NAMALWA (cell line): ENCODE measurements at places on chromosomes 1 and 21.

GRCh38 chr1:8951231-8951630 is 5.6 kb downstream of the CA6 start:
- no peak for DNase-seq

GRCh38 chr1:31959521-31960340 is 21.6 kb upstream of the PTP4A2 start:
- DNase-seq, result no peak

DNA sequence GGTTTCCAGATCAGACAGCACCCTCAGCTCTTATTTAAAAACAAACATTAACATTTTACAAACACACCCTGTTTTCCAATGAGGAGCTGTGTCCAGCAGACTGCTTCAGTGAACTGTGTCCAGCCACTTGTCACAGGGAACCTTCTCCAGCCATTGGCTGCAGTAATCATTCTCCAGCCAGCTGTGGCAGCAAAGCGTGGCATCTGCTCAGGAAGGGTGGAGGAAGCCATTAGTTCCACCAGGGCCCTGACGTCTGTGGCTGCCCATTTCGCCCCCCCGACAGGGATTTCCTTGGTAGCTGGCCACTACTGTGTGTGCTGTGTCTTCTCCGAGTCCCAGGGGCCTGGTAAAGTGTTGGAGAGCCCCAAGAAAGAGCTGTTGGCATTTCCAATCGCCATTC is 62.9 kb upstream of the SELENON start:
- DNase-seq, result no peak

DNA sequence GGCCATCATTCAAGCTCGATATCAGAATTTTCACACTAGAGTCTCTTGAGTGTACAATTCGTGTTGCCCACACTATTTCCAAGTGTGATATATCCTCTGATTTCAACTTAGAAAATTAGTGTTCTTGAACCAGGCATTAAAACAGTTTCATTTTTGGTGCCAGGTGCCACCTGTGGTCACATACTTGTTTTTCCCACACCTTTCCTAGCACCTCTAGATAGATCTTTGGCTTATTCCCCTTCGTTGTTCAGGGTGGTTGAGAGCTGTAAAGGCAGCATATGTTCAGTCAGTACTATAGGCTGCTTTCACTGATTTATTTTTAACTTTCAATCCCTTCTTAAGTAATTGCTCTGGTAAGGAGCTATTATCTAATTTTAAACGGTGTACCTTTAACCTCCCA is 131.1 kb downstream of the NEK7 start:
- DNase-seq, result no peak

- no peak for DNase-seq
These were observed 183.5 kb upstream of the DPYD start for GRCh38 chr1:98104289-98104688.

DNA sequence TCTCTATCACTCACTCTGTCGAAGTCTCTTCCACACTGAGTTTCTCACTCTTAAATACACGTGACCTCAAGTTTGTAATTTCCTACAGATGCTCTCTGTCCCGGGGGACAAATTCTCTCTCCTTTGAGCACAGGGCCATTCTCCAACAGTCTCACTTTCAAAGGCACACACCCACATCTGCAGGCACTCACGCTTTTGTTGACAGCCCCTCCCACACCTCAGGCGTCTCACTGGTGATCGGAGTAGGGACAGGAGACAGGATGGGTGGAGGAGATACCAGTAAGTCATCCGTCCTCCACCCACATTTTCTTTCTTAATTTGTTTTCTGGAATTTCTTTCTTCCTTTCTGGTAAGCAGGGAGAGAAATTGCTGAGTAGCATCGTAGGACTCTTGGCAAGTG is 40.6 kb upstream of the GREM2 start:
- no peak for DNase-seq

DNA sequence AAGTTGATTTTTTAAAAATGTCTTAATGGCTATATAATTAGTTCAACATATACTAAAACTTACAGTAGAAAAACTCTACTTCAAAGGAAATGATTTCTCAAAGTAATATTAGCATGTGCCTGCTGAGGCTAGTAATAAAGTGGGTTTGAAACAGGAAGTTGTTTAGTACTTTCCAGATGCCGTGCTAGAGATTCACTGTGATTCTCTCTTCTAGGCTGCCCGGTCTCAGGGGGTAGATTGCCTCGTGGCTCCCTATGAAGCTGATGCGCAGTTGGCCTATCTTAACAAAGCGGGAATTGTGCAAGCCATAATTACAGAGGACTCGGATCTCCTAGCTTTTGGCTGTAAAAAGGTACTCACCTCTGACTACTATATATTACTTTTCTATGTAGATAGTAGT is 9.1 kb downstream of the EXO1 start:
- no peak for DNase-seq

DNA sequence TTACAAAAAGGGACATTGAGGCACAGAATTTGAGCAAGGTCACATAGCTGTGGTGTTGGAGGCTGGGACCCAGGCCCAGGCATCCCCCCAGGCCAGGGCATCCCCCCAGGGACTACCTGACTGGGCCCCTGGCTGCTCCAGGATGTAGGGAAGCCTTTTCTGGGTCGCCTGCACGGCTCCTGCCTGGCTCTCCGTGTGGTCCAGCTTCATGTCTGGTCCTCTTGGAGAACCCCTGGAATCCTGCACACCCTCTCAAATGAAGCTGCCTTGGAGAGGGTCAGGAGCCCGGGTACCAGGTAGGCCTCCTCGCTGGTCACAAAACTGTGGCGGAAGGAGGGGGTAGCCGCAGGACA is 919 bp upstream of the CELSR2 start:
- no peak for DNase-seq

GRCh38 chr1:226337276-226337875 is 28.4 kb upstream of the LIN9 start:
- no peak for DNase-seq

DNA sequence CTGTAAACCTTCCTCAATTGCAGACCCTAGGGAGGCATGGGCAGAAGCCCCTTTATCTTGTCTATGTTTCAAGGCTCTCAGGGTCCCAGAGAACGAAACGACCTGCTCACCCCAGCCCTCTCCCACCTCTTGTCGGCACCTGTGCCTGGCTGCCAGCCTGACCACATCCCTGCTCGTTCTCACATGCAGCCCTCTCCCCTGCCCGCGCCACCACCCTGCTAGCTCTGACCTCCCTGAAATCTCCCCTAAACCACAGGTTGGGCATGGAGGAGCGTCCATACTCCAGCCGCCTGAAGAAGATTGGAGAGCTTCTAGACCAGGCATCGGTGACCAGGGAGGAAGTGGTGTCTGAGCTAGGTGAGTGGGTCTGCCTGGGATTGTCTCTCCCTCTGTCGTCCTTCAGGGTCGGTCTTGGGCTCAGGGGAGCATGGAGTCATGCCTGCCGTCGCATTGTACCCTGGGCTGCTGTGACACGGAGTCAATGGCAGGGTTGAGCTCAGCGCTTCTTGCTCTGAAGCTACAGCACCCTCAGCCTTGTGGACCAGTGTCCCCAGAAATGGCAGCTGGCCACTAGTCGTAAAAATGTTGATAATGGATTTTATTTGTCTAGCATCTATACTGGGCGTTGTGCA is 3.6 kb downstream of the ADPRS start:
- no peak for DNase-seq

- peak; percentile 14 for DNase-seq
These were observed 2.4 kb downstream of the LRP8 start for GRCh38 chr1:53325326-53326087.

GRCh38 chr1:4087530-4088420 is 187.7 kb upstream of the C1orf174 start:
- DNase-seq, result no peak

DNA sequence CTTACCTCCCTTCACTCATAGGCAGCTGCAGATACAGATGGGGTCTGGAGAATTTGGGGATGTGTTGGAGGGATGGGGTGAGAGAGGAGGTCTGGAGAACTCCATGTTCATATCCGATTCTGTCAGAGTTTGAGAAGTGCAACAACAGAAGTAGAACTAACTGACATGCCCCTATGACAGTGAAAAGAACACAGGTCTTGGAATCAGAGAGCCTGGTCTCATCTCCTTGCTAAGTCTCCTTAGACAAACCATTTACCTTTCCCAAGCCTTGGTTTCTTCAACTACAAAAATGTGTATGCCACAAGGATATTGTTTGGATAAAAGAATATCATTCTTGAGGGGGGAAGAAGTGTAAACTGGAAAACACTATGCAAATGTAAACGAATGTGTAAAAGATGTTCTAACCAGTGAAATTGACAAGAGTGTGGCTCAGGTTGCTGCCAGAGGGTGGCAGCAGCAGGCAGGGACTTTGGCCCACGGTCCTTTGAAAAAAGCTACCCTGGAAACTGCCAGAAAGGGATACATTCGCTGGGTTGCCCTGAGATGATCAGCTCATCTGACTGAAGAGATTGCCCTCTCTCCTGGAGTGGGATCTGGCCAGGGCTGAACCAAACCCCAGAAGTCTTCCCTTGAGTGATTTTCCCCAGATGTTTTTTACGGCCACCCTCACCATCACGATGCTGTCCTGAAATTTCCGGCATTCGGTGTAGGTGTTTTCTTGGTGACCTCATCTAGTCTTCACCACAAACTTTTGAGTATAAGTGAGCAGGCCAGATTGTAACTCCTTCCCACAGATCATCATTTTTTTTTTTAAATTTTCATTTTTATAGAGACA is 17.0 kb upstream of the CD2 start:
- DNase-seq, result peak; percentile 60

DNA sequence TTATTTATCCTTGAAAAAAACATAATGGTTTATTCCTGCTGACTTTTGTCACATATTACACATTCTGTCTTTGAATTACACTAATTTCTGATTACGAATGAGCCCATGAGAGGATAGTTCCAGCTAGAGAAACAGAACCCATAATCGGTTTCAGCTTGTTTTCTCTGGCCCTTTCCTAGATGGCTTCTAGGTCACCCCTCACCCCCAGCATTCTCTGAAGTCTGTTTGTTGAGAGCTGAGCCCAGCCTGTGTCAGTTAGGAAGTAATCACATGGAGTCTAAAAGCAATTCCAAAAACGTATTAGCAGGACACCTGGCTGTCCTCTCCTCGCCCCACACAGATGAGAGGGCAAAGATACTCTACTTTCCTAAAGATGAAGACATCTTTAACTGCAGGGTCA is 48.9 kb downstream of the KIAA1614 start:
- DNase-seq, result no peak

- peak; percentile 60 for DNase-seq
These were observed 12.1 kb upstream of the DIPK1A start for GRCh38 chr1:92973203-92973897.

- DNase-seq, result no peak
These were observed 26.6 kb upstream of the DNM3 start for GRCh38 chr1:171814692-171815091.

GRCh38 chr1:181152892-181153633 is 64.6 kb downstream of the IER5 start:
- peak; percentile 94 for DNase-seq

DNA sequence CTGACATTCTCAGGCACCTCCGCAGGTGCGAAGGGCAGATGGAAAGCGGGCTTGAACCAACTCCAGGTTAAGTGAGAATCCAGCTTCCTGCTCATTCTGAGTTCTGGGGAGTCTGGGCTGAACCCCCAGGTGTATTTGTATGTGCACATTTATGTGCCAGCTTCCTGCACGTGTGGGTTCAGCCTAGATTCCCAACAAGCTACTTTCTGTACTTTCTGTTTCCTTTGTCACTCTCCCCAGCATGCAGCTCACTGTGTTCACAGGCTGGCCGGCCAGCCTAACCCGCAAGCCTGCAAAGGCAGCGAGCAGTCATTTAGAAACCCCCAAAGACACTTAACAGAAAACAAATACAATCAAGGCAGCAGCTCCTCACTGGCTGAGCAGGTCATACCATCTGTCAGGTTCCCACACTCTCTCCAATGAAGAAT is 1.3 kb upstream of the IL19 start:
- peak; percentile 34 for DNase-seq

DNA sequence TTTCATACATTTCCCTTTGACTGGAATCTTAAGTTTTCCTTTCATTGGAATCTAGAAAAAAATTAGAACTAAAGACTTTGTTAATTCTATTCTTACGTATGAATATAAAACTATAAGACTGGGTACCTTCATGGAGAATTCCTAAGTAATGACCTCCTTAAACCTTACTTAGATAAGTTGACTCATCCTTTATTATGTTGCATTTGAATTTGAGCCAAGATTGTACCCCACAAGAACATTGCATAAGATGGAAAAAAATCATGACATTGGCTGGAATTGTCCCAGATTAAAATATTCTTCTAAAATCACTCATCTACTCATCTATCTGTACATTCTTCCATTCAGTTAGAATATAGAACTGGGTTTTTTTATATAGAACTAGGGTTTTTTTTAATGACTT is 137.4 kb downstream of the C1orf21 start:
- no peak for DNase-seq

GRCh38 chr1:36161641-36162531 is 5.9 kb downstream of the MAP7D1 start:
- DNase-seq, result peak; percentile 84

DNA sequence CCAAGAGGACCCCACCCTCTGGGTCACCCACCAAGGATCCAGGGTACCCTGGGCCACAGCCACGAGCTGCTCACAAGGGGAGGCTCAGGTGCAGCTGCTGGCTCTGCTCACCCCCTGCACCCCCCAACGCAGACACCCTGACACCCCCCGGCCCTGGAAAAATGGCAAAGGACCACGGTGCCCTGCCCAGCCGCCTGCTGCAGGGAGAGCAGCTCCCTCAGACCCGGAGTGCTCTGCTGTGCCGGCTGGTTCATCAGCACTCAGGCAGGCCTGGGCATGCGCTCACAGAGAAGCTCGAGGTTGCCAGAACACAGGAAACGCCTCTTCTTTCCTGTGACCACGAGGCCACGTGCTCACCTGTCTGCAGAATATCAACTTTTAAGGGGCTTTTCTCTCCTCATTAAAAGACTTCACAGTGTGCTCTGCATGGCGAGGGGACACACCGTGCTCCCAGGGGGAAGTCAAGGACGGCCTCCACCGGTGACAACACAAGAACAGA is 4.3 kb upstream of the C1QTNF12 start:
- DNase-seq, result no peak

- DNase-seq, result no peak
These were observed at the start of gene NES for GRCh38 chr1:156676820-156677615. Gene NES, minus strand, starts transcription at chr1:156677407. Its CDS starts 143 bp downstream, at chr1:156677264.

GRCh38 chr1:55331351-55331750 is 116.2 kb upstream of the USP24 start:
- no peak for DNase-seq

- no peak for DNase-seq
These were observed at the start of gene SLFNL1 for GRCh38 chr1:41021526-41022308. Gene SLFNL1, minus strand, starts transcription at chr1:41021725. Its CDS starts 1,065 bp downstream, at chr1:41020660.

DNA sequence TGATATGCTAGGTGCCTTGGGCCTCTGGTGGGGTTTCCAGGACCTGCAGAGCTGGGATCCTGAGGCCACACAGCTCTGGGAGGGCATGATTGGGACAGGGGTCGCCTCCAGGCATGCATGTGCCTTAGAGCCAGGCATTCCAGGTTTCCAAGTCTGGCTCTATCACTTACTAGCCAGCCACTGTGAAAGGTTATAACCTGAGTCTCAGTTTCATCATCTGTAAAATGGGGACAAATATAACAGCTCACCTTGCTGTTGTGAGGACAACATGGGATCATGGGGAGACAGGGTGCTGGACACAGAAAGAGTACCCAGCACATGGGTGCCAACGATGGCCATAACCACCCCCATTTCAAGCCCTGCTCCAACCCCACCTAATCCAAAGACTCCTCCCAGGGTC is 2.7 kb downstream of the CHI3L1 start:
- no peak for DNase-seq

GRCh38 chr1:89594096-89594740 is 38.7 kb upstream of the LRRC8C start:
- DNase-seq, result no peak
